Head of caudate nucleus (tissue), 42 donors: ENCODE measurements at places on chromosomes 1 and 21.

DNA sequence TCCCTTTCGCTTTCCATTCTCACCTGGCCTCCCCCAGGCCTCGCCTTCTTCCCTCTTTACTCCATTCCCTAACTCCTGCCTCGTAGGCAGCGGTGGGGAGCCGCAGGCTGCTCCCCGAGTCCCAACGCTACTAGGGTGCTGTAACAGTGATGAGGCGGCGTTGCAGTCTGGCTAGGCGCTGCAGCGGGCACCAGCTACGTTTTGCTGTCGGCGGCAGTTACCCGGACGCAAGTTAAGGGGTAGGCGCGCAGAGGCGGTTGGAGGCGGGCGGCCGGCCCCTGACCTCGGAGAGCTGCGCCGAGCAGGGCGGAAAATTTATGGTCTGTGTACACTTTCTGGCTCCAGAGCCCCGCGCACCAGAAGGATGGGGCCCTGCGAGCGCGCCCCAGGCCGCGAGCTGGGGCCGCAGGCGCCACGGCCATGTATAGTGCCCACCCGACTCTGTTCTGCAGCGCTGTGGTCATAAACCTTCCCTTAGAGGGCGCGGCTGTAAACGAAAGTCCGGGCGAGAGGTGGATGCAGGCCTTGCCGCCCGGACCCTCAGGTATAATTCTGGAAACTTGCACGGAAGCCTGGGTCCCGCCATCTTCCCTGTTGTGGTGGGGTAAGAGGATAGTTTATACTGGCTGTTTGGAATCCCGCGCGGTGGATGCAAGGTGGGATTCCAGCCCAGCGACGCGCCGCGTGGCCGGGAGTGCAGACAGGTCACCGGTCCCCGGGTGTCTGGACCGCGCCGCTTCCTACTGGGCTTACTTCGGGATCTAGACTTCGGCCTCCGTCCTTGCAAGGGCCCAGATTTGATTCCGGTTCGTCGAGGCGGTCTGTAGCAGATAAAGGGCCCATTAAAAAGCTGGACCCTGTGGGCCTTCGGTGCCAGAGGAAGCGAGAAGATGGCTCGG lies 15.0 kb downstream of the HLX start:
- no peak for DNase-seq

DNA sequence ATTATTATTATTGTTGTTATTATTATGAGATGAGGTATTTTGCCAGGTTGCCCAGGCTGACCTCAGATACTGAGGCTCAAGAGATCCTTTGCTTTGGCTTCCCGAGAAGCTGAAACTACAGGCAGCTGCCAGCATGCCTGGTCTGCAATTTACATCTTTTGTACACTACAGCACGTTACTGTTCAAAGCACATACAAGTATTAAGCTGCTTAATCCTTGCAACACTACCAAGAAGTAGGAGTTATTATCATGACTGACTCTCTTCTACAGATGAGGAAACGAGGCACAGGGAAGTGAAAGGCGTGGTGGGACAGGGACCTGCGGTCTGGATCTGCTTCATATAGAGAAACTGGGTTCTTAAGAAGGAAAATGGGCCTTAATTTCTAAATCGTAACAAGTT lies 11.6 kb downstream of the ERG start:
- no peak for DNase-seq

GRCh38 chr1:183609313-183609712 lies 19.1 kb upstream of the NCF2 start:
- DNase-seq, result peak; percentile 91

DNA sequence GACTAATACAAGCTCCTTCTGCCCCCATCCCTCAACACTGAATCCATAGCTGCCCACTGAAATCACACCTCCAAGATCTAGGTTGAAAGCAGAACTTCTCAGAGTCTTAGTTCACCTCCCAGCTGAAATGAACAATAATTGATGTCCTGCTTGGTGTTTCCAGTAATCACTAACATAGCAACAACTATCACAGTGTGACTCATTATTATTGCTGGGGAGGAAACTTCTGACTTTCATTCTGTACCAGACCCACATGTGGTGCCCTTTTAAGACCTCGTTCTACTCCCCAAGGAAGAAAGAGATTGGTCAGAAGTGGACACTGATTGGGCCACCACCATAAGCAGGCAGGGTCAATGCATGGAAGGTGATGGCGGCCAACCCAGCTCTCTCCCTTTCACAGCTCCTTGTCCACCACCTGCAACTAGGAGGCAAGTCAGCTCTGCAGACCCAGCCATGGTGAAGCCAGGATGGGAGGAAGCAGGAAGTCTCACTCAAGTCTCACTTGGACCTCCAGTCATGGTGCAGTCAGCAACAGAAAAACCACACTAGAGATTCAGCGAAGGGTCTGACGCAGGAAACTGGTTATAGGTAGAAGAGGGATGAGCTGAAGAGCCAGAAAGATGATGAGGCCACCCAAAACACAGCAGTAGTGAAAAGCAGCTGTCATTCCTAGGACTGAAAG lies 720.2 kb downstream of the PTPRU start:
- no peak for DNase-seq

DNA sequence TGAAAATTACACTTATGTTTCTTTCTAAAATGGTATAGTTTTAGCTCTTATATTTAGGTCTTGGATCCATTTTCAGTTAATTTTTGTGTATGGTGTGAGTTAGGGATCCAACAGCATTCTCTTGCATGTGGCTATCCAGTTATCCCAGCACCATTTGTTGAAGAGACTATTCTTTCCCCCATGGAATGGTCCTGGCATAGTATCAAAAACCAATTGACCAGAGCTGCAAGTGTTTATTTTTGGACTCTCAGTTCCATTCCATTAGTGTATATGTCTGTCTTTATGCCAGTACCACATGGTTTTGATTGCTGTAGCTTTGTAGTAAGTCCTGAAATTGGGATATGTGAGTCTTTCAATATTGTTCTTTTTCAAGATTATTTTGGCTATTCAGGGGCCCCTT lies 14.3 kb downstream of the TTLL10 start:
- no peak for DNase-seq

- DNase-seq, result no peak
Measured at GRCh38 chr1:245481261-245481660, 326.5 kb downstream of the KIF26B start.

- DNase-seq, result no peak
Measured at GRCh38 chr1:223513309-223513708, 120.1 kb downstream of the CCDC185 start.

DNA sequence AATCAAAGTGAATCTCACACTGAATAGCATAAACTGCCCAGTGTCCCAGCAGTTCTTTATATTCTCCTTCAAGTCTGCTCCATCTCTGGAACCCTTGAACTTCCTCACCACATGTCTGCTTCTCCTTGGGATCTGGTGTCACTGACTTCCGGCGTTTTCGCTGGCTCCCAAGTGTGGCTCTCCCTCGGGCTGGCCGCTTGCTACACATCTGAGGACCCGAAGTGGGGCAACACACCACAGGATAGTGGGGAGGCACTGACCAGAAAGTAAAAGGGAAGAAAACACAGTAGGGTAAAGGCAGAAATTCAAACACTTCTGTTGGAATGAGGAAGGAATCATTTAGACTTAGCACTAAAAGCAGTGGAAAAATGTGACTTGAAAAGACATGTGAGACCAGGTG lies 5.1 kb downstream of the NIT1 start:
- no peak for DNase-seq

DNA sequence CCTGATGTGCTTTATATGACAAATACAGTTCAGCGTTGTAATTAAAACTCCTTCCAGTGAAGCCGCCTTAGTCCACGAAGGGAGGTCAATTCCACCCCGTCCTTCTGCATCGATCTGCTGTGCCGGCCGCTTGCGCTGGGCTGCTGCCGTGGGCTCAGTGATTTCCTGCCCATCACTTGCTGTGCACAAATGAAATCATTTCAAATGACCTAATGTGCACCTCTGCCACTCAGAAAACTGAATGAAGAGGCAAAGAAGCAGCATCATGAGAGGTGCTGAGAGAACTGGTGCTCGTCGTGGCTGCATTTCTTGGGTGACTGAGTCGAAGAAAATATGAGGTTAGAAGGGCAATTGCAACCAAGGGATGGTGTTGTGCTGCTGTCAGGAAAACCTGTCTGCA lies 144.3 kb upstream of the SYT6 start:
- no peak for DNase-seq

- DNase-seq, result no peak
Measured at GRCh38 chr1:97084546-97084945, 363.0 kb downstream of the PTBP2 start.

- DNase-seq, result no peak
Measured at GRCh38 chr21:17466166-17466565, 46.7 kb upstream of the CXADR start.

GRCh38 chr1:27038020-27038419 lies 25.4 kb upstream of the TENT5B start:
- DNase-seq, result no peak

DNA sequence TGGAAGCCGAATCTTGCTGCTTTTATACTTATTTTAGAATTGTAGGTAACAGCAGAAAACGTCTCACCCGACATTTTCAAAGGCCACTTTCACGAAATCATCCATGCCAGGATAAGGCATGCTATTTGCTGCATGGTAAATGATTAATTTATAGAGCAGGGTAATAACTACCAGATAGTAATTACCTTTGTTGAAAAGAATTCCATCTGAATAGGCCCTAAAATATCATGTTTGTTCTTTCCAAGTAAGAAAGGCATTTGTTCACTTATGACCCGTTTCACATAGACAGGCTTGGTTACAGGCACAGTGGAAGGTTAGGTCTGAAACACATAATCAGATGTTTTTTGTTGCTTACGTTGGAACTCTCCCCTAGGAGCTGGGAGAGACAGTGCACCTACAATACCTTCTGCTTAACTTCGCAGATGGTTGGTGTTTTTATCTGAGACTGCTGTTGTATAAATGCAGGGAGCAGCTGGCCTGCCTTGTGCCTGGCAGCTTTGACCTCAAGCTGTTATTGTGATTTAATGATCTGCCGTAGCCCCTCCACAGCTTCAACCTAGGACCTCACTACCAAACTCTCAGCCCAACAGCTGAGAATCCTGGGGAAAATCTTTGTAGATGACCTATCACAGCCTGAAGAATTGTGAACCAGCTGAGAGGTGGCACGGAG lies 1.6 kb downstream of the SLC44A3 start:
- DNase-seq, result no peak

DNA sequence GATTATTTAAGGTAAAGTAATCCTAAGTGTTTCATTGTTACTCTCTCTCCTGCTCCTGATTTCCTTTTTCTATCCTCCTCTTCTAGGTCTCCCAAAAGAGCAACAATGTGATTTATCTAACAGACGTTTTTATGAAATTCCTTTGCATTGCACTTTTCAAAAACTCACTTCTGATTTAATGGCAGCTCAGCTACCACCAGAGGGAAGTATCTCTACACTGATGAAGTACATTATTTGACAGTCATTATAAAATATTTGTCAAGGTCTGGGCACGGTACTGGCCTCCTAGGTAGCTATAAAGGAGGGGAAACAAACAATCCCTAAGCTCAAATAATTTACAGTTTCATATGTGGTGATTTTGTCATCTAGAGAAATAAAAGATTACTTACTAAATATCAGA lies 15.6 kb downstream of the TMPRSS15 start:
- DNase-seq, result no peak

GRCh38 chr21:38379147-38379546 lies 119.1 kb downstream of the ERG start:
- DNase-seq, result no peak

- no peak for DNase-seq
Measured at GRCh38 chr1:212129781-212130180, 94.2 kb downstream of the DTL start.

- no peak for DNase-seq
Measured at GRCh38 chr1:172376431-172376830, 44.1 kb upstream of the C1orf105 start.

GRCh38 chr1:98030483-98030882 lies 109.6 kb upstream of the DPYD start:
- DNase-seq, result no peak

- DNase-seq, result peak; percentile 84
Measured at GRCh38 chr1:50348449-50349241, 74.6 kb downstream of the DMRTA2 start.

DNA sequence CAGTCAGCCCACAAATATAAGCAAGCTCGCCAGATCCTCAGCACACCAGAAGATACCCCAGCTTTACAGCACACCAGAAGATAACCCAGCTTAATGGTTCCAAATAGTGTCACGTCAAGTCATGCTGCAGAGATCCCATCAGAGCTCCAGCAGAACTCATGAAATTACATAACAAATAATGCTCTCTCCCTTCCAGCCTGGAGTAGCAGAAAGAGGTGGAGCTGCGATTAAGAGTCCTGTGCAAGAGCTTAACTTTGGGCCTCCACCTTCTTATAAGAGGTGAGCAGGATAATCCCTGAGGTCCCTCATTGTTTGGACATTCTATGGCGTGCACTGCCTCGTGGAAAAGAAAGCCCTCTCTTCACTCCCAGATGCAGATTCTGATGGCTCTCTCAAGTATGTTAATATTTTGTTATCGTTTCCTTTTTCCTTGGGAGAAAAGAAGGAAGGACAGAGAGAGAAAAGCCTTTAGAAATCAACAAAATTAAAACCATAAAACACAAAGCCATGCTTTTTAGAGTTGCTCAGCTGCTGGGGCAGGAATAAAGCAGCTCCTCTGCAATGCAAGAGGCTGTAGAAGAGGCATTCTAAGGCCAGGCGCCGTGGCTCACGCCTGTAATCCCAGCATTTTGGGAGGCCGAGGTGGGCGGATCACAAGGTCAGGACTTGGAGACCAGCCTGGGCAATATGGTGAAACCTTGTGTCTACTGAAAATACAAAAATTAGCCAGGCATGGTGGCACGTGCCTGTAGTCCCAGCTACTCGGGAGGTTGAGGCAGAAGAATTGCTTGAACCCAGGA lies 59.1 kb downstream of the GLUL start:
- no peak for DNase-seq

- DNase-seq, result no peak
Measured at GRCh38 chr1:227785805-227786671, 29.4 kb upstream of the PRSS38 start.

DNA sequence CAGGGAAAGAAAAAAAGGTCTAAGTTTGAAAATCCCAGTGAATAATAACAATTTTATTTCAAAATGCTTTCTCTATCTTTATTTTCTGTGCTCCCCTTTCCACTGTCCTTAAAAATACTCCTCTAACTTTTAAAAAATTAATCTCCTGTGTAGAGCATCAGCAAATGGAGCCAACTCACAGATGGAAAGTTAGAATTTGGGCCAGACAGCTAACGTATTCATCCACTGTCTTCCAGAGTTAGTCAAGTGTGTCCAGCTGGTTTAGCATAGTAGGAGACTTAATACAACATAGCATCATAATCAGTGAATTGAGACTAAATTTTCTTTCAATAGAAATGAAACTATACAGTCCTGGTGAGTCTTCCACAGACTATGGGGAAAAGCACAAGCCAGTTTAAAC lies 419.0 kb upstream of the LRRC7 start:
- DNase-seq, result no peak

DNA sequence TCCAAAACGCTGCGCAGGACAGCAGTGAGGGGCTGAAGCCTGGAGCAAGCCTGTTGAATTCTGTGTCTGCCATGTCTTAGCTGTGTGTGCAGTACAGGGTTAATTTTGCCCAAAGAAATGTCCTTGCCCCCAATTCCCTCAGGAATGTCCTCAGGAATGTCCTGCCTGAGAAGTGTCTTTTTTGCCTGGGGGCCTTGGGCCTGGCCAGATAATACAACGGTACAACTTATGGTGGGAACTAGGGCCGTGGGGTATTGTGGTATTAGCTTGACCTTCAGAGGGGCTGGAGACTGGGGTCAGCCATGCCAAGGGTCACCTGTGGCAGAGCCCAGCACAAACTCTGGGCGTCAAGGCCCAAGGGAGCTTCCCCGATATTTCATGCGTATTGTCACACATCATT lies 107.7 kb downstream of the AJAP1 start:
- no peak for DNase-seq

- DNase-seq, result no peak
Measured at GRCh38 chr1:18130356-18130755, 22.8 kb downstream of the IGSF21 start.

- no peak for DNase-seq
Measured at GRCh38 chr1:6915999-6916565, 130.8 kb downstream of the CAMTA1 start.
